ENCODE measurements at places on chromosomes 2 and 18.

DNA sequence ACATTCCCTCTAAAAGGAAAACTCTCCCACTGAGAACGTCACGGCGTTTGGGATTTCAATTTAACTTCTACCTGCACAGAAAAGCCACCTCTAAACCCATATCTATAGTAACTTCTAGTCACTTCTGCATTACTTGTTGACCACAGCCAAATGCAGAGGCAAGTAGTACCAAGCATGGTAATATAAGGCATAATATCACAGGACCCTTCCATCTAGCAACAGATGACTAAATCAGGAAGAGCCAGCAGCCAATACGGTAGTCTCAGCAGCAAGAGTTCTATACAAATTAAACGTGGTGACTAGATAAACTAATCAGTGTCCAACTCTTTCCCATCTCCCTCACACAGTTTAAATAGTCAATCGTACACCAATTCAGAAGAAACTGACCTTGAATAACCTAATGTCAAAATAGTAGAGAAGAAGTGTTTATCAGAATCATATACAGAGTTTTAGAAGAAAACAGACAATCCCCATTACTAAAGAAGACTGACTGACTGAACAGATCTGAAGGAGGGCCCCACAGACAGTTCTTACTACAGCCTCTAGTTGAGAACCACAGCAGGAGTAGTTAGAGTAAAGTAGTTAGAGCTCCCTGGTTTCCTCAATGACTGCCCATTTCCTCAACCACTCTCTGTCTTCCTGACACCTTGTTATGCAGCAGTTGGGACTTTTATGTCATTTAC is 30.0 kb downstream of the MEMO1 start:
- DNase-seq, result peak; percentile 3

DNA sequence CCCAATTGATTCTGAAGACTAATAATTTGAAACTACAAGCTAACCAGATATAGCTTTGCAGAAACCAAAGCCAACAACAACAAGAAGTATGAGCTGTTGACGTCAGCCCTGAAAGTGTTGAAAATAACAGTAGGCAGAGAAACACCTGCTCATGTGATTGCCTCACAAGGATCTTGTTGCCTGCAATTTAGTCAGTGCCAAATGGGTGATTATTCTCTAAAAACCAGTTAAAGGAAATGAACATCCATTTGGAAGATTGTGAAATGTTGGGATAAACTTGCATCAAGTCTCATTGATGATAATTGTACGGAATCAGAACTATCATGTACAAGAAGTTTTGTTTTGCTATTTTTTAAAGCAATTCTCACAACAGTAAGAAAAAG is 2.8 kb downstream of the CYTIP start:
- peak; percentile 33 for DNase-seq

DNA sequence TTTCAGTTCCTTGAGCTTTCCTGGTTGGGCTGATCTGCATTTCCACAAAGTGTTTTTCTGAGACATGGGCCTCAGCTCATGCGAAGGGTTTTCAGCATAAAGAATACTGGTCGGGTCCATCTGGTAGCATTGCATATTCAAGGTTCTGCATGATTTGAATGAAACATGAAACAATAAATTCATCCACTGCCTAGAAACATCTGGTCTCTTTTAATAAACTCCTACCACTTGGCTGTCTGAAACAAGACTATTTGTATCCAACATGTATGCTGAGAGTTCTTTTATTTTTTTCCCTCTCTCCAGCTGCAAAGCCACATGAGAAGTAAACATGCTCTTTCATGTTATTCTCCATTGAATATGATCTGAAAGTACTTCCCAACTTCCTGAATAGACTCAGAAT is 314.9 kb upstream of the SOX11 start:
- no peak for DNase-seq

- no peak for DNase-seq
Measured at GRCh38 chr2:67515056-67515455, 117.9 kb downstream of the ETAA1 start.

DNA sequence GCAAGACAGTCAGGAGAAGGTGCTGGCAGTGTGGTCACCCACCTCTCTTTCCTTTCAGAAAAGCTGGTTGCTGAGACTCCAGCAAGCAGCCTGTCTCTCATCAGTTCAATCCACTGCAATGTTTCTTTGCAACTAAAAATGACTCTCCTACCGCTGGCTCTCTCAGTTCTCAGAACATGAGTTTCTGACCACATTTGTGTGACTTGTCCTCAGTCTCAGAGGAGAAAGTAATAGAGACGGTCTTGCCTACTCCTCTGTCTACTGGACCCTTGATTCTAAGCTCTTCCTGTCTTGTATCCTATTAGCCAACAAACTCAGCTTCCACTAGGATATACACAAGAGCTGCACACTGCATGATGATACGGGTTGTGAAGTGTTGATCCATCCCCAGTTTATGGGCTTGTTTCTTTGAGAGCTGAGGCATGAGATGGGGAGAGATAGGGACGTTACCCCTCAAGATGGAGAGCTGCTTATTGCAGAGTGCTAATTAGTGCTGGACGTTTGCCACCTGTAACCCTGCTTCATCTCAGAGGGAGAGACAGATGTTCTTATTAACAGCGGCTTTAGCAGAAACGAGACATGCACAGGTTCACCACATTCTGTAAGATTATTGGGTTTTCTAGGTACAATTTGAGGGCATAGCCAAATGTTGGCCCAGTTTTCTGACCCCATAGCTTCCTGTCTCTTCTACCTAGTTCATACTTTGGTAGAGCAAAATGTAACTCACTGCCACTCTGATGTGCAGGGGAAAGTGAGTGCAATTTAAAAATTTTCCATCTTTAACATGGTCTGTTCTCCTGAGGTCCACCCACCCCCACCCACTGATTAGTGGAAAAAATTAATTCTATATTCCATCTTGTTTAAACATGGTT is 32.4 kb upstream of the YWHAQ start:
- DNase-seq, result no peak

Data from SHP77 treated with DMSO at 0.1 percent for 48 hours (cell line).